Activated naive CD4-positive, alpha-beta T cell treated with anti-CD3 and anti-CD28 coated beads for 36 hours (primary cell): ENCODE measurements at places on chromosomes 1 and 21.

- peak; percentile 64 for DNase-seq
Measured at GRCh38 chr1:232335261-232335660, 294.7 kb downstream of the SIPA1L2 start.

GRCh38 chr1:44049839-44050238, 18.6 kb upstream of the SLC6A9 start:
- no peak for DNase-seq

DNA sequence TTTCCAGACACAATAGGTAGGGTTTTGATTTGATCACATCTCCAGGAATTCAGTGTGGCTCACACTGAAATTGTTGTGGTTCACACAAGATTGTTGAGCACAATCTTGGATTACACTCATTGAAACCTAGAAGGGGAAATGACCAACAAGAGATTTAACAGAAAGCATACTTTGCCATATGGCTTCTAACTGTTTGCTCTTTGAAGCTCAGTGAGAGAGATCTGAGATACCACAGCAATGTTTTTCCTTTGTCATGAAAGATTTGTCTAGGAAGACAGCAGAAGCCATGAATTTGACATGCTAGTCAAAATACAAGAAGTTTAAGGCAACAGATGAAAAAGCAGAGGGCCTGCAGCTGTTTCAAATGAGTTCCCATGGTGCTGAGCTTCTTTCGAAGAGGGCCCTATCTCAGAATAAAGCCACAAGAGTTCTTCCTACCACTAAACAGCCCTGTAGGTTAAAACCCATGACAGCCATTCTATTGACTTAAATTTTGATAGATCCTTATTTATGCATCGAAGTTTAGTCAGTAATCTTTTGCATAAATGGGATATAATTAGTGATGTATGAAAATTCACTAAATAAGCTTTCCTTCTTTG, 650.4 kb downstream of the LTN1 start:
- no peak for DNase-seq

DNA sequence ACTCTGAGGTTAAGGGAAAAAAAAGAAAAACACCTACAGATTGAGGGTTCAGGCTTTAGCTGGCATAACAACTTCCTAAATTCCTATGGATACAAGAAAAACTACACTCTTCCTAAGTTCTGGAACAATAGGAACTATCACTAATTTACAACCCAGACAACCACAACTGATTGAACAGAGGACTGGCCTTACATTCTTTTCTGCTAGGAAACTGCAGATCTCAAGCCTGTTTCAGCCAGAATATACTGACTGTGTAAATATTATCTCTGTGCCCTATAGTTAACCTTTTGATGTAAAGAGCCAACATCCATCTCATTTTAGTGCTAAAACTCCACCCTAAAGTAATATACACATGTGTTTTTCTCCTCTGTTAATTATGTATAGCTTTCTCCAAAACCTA, 1186.5 kb upstream of the TMPRSS15 start:
- DNase-seq: no peak

DNA sequence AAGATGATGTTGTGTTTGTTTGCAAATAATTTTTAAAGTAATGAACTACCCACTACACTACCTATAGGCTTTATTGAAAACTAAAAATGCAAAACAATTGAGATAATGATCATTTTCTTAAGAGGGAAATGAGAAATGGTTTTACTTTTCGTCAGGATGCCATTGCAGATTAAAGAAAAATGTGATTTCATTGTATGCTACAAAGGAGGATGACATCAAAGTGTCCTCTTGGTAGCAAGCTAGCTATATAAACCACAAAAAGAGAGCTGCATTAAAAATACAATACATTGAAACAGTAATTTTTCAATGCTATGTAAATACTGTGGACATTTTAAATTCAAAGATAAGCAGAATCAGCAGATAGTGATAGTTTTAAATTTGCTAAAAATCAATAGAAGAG, 87.5 kb upstream of the DPYD start:
- no peak for DNase-seq

GRCh38 chr1:31790641-31791091, 25.2 kb downstream of the SPOCD1 start:
- DNase-seq: no peak

GRCh38 chr1:196481616-196482015, 126.6 kb downstream of the KCNT2 start:
- DNase-seq: no peak

DNA sequence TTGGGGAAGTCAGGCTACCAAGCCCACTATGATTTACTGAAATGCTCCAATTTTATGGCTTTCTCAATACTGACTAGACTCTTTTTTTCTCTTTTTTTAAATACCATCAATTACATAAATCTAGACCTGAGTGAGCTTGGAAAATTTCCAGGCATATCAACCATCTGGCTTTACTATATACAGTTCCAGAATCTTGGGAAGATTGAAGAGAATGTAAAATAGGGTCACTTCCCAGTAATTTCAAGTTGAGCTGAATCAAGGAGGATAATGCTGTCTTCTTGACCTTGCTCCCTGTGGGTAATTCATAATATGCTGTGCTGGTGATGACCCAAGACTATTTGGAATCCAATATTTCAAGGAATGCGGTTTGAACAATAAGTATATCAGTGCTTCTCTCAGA, 108.1 kb downstream of the MAP3K21 start:
- DNase-seq: no peak

DNA sequence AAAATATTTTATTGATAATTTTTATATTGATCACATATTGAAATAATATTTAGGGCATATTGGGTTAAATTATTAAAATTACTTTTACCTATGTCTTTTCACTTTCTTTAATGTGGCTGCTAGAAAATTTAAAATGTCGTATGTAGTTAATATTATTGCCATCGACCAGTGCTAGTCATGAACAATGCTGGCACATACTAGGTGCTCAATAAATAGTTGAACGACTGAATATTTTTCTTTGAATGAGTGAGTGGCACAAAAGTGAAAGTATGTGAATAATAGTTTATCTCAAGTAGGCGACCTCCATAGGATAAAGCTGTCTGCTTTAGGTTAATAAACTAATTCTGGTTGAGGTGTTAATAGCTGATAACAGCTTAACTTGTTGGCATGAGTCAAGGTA, 150.8 kb upstream of the FGGY start:
- DNase-seq: no peak

- DNase-seq: no peak
Measured at GRCh38 chr1:27931759-27932158, 3.0 kb upstream of the SMPDL3B start.

GRCh38 chr1:82560566-82560965, 759.8 kb downstream of the ADGRL2 start:
- no peak for DNase-seq

- no peak for DNase-seq
Measured at GRCh38 chr1:55007625-55008024, 8.9 kb downstream of the BSND start.

- DNase-seq: peak; percentile 52
Measured at GRCh38 chr1:15885701-15886610, 38.4 kb downstream of the SPEN start.

DNA sequence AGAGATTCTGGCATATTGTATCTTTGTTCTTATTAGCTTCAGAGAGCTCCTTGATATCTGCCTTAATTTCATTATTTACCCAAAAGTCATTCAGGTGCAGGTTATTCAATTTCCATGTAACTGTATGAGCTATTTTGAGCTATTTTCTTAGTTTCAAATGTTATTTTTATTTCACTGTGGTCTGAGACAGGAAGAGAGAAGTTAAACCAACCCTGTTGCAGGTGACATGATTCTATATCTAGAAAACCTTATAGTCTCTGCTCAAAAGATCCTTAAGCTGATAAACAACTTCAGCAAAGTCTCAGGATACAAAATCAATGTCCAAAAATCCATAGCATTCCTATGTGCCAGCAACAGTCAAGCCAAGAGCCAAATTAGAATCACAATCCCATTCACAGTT, 1644.0 kb upstream of the B3GALT2 start:
- DNase-seq: no peak
